ENCODE measurements at places on chromosomes 3 and 15. TPM values are rescaled to one million over a fixed set of nuclear protein-coding genes. Genes with fewer than 3 reads are reported as not detected.

- DNase-seq, result no peak
Measured at GRCh38 chr3:160747422-160747821, 8.6 kb upstream of the PPM1L start.

DNA sequence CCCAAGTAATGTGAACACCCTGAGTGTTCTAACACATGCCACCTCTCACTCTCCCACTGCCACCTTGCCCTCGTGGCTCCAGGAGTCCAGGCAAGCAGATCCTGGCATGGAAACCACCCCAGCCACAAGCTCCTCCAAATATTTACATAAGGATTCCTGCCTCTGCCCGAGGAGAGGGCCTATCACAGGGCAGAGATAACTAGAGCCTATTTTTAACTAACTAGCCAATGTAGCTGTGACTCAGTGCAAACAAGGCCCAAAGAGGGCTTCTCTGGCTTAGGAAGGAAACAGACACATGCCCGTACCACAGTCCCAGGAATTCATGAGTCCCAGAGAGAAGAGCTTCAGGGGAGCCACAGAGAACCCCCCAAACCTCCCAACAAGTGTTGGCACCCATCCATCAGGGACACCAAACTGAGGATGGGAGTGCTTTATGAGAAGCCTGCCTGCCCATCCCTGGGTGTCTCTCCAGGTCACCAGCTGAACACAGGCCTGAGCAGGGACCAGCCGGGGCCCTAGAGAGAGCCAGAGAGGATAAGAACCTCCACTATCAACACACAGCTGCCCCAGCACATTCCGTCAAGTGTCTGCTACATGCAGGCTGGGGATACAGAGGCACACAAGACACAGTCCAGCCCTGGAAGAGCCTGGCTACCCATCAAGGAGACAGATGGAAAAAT lies 9.2 kb downstream of the FYCO1 start:
- DNase-seq, result no peak

DNA sequence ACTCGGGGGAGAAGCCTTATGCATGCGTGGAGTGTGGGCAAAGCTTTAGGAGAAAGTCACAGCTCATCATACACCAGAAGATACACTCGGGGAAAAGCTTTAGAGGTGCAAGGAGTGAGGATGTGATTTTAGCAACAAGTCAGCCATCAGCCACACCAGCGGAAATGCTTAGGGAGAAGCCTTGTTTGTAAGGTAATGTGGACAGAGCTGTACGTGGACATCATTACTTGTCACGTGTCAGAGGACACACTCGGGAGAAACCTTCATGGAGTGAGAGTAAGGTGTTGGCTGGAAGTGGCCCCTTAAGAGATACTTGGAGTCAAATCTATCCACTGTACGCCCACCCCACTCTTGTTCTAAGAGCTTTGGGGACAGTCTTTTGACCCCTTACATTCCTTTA lies 28.7 kb downstream of the ZNF589 start:
- DNase-seq, result no peak

DNA sequence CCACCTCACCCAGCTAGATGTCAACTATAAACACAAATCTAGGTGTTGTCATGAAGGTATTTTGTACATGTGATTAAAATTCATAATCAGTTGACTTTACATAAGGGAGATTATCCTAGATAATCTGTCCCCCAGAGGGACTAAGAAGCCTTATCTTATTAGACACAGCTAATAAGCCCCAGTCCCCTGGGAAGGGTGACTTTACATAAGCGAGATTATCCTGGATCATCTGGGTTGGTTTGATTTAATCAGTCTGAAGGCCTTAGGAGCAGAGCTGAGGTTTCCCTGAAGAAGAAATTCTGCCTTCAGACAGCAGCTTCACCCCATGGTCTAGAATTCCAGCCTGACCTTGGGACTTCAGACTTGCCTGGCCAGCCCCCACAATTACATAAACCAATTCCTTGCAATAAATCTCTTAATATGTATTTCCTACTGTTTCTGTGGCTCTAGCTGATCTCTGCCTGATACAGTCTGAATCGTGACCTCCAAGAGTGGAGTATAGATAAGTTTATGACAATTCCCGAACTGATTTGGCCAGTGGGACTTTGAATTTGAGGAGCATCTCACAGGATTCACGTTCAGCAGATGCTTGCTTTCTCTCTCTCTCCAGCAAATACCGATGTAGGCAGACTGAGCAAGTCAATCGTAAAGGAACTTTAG lies 66.5 kb downstream of the MRPL46 start:
- DNase-seq, result no peak

DNA sequence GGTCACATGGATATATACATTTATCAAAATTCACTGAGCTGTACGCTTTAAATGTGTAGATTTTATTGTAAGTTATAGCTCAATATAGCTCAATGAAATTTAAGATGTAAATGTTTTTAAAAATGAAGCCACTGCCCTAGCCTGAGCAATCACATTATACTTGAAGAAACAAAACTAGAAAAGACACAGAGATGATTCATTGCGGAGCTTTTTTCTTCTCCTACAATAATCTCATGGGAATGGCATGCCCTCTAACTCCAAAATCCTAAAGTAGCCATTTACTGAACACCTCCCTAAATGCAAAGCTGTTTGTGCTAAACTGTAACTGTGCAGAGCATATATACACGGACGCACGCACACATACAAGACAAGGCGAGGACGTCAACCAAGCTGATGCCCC lies 84.2 kb downstream of the MYO9A start:
- no peak for DNase-seq

- DNase-seq, result no peak
Measured at GRCh38 chr3:148074946-148075345, 622.8 kb upstream of the AGTR1 start.

- DNase-seq, result no peak
Measured at GRCh38 chr3:174068035-174068434, 670.5 kb downstream of the NLGN1 start.

- DNase-seq, result no peak
Measured at GRCh38 chr15:97200161-97200560, 760.3 kb upstream of the ARRDC4 start.

- no peak for DNase-seq
Measured at GRCh38 chr3:105956306-105956705, 87.5 kb upstream of the CBLB start.

DNA sequence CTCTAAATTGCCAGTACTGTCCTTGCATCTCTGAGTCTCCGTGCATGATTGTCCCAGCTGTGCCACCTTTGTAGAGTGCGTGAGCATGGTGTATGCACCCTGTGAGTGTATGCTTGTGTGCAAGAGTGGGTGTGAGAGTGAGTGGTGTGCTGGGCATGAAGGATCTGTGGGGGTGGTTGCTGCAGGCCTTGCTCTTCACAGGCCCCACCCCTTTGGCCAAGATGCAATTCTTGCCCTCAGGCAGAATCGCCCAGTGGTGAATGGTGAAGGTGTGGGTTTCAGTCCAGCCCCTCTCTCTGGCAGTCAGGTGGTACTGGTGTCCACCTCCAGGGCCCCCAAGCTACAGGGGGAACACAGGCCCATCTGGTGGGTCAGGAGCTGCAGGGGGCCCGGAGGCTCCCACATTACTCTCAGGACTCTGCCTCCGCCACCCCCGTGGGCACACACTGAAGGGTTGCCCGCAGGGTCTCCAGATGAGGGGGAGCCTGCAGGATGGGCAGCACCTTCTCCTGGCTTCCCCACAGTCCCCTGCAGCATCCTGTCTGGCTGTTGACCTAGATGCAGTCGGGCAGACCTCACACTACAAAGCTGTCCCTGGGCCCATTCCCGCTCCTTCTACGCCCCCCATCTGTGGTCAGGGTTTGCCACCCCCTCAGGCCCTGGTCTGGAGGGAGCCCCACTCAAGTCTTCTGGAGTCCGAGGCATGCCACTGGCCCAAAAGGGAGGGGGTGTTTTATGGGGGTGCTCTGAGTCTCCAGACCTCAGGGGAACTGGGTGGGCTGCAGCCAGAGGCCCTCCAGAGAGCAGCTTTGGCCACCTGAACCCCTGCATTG lies 8.3 kb upstream of the ROPN1B start:
- DNase-seq, result no peak

DNA sequence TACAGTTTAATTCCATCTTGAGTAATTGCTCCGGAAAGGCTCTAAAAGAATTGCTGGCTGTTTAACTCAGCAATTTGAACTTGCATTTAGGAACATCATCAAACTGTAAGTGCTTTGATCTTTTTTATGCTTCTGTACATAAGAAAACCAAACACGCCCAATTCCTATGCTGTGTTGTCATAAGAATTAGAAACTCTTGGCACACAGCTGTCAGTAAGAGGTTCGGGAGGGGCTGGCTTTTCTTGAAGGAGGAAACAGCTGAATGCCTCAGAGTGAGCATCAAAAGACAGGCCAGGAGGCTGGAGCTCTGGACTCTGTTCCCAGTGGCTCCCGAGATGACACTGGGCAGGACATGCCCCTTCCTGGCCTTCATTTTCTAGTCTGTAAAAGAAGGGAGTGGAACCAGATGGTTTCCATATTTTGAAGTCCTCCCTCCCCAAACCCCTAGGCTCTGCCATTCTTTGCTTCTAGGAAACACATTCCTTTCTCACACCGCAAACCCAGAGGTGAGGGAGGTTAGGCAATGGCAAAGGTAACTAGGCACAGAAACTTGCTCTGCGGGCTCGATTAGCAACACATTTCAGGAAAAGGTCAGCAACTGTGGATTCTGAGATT lies 73.7 kb upstream of the DLG1 start:
- DNase-seq, result no peak

- no peak for DNase-seq
Measured at GRCh38 chr3:194300382-194300758, 50.8 kb downstream of the CPN2 start.

DNA sequence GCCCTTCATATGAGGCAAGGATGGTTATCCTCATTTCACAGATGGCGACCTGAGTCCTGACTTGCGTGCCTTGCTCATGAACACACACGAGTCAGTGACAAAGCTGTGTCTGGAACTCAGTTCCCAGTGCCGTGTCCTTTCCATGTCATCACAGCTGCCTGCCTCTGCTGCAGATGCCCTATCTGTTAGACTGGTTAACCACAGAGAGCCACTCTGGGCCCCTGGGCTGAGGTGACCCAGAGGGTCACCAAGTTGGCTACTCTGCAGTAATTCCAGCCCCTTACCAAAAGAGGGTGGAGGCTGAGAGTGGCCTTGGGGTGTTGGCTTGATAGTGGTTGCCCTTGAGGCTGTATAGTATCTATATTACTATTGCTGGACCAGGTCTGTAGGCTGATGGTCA lies 41.0 kb downstream of the RAB11A start:
- no peak for DNase-seq

- DNase-seq, result no peak
Measured at GRCh38 chr3:25420147-25420546, 7.9 kb upstream of the RARB start.

DNA sequence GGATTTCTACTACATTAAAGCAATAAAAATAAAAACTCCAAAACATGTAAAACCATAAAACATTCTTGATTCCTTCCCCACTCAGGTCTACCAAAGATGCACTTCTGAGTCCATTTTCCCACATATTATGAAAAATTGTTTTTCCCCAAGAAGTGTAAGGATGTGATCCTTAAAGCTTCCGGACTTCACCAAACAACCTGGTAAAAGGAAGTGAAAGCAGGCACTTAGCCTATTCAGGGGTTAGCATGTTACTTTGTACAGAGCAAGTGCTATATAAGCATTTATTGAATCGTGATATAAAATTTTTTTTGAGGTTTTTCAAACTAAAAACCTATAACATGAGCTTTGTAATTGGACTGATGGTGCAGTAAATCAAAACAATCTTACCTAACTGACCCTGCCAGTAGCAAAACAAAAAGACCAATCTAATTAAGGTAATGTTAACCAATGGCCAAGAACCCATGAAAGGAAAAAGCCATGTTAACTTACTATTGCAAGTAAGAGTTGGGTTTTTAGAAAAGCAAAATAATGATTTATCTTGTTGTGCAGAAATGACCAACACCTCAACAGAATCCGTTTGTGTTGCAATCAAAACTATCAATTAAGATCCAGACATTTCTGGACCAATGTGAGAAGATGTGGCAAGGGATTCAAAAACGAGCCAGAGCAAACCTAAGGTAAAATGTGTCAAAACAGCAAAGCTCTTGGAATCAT lies 1.8 kb downstream of the SETD2 start:
- DNase-seq, result no peak

DNA sequence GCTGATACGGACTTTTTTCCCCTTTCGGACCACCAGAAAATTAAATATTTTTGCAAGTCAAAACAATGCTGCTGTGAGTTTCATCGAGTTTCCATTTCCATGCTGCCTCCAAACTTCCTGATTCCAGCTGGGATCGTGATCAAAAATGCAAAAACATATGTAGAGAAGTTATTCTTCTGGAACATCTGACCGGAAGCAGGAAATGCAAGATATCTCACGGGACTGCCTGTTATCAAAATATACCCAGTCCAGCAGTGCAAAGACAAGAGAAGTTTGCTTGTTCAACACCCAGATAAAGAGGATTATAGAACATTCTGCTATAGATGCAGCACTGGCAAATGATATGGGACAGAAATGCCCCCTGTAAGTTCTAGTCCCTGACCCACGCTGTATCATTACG lies 726.7 kb upstream of the NR2F2 start:
- DNase-seq, result no peak

DNA sequence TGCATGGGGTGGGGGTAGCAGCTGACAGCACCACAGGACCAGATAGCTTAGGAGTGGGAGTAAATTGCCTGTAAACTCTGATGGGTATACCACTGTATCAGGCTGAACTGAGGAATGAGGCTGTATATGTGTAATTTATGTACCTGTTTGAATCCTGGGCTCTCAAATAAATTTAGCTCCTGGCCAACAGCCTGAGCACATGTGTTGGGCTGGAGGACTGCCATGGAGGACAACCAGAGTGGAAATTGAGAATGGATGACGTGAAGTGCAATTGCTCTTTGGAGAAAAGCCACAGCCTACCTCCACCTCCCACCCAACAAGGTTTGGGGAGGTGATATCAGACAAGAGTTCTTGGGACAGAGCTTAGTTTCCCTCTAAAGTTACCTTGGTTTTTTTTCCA lies 328.6 kb upstream of the PROK2 start:
- DNase-seq, result no peak

DNA sequence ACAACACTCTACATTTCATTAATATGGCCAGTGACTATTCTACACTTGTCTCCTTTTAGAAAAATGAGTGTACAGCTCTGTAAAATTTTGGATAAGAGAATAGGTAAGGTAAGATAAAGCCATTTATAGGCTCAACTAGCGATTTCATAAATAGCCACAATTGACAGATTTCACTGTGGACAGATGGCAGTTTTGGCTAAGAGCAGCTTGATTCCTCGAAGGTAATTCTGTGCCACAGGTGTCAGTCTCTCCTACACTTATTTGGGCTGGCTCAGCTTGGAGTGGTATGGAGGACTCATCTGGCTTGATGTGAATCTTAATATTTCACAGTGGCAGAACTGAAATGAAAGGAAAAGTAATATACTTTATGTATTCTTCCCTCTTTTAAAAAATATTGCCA lies 536.7 kb upstream of the TBL1XR1 start:
- no peak for DNase-seq

Gene CASR
- not detected for total RNA-seq

Gene IQCF5
- not detected for total RNA-seq

Gene LSMEM2
- total RNA-seq, result not detected

Gene ZNF385D
- not detected for total RNA-seq

Gene APOD
- total RNA-seq, result not detected

Gene COL6A5
- total RNA-seq, result not detected
